ENCODE measurements at places on chromosomes 4 and X.

- DNase-seq = no peak
These were observed 60.1 kb upstream of the SH3RF1 start for GRCh38 chr4:169330811-169331210.

DNA sequence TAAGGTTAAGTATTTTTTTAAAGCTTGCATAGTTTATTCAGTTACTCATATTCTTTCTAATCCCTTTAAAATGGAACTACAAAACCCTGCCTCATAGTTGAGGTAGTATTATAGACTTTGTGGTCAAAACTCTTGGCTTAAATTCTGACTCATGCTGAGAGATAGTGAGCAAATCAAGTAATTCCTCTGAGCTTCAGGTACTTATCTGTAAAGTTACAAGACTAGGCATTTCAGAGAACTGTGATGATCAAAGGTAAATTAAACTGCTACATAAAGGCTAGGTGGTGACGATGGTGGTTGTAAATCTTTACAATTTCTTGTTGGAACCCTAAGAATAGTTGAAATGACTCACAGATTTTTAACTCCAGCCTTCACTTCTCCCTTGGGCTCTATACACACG lies 3.2 kb upstream of the CLOCK start:
- DNase-seq = no peak

GRCh38 chr4:6727943-6728250 lies 11.9 kb downstream of the BLOC1S4 start:
- DNase-seq = no peak

DNA sequence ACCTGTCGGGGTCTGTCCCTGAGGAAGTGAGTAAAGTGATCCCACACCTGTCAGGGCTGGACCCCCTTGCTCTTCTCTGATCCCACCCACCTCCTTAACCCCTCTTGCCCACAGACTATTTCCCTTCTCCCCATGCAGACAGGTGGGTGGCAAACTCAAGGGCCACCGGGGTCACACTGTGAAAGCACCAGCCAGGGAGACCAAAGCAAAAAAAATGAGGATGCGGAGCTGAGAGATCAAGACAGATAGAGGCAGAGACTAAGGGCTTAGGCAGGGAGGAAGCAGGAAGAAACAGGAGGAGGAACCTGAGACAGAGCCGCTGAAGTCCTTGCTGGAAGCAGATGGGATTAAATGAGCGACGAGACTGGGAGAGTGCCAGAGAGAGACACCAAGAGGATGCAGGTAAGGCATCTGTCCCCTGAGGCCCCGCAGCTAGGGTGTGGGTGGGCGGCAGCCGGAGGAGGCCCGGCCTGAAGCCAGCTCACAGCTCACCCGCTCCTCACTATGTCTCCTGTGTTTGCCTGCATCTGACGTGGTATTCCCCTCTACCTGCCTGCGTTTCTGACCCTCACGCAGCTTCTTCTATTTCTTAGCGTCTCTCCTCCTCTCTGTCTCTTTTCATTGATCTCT lies 7.2 kb downstream of the TIMM17B start:
- no peak for DNase-seq

DNA sequence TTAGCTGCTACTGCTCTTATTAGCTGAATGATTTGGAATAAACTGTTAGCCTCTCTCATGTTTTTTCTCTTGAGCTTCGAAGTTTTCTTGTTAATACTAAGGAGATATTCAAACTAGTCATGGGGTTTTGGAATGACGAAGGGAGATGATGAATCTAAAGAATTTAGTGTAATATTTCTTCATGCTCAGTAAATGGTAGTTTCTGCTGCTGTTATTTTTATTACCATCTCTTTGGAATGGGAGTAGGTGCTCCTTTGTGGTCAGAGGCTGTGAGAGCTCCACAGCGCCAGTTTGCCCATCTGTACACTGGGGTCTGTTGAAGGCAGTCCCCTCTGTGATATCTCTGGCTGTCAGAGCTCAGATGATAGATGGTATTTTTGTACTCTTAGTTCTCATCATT lies 33.7 kb downstream of the HTT start:
- no peak for DNase-seq

DNA sequence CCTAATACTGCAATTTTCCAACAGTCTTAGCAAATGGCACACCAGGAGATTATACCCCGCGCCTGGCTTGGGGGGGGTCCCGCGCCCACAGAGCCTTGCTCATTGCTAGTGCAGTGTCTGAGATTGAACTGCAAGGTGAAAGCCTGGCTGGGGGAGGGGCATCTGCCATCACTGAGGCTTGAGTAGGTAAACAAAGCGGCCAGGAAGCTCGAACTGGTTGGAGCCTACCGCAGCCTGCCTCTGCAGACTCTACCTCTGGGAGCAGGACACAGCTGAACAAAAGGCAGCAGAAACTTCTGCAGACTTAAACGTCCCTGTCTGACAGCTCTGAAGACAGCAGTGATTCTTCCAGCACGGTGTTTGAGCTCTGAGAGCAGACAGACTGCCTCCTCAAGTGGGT lies 172.8 kb upstream of the NAP1L5 start:
- no peak for DNase-seq
